ENCODE measurements at places on chromosomes 16 and 17.

DNA sequence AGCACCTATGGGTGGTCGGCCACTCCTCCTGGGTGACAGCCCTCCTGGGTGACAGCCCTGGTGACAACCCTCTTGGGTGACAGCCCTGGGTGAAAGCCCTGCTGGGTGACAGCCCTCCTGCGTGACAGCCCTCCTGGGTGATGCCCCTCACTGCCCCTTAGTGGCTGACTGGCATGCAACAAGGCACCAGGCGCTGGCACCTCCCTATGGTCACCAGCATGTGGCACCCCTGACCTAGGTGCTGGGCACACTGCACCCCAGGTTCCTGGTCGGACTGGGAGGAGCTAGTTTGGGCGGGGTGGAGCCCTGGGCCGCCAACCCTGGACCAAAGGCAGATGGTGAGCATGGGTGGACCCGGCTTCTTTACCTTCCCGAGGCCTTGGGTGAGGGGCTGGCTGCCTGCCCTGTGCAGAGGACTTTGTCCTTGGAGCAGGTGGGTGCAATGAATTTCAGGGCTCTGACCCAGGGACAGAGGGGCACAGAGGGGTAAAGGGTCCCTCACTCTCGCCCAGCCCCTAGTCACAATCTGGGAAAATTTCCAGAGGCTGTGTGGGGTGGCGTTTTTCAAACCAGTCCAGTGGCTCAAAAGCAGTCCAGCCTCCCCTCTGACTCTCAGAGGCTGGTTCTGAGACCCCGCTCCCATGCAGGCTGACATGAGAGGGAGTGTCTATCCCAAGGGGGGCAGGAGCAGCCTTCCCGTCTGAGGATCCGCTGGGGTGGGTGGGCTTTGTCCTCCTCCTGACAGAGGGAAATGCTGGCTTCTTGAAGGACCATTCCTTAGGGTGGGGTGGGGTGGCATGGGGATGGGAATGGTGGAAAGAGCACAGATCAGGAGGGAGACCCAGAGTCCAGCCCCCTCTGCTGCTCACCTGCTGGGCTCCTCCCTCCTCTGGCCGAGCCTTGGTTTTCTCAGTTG is 25.9 kb upstream of the TNFRSF13B start:
- DNase-seq, result no peak

- DNase-seq, result peak; percentile 44
Measured at GRCh38 chr17:55356434-55357328, 65.0 kb downstream of the MMD start.

DNA sequence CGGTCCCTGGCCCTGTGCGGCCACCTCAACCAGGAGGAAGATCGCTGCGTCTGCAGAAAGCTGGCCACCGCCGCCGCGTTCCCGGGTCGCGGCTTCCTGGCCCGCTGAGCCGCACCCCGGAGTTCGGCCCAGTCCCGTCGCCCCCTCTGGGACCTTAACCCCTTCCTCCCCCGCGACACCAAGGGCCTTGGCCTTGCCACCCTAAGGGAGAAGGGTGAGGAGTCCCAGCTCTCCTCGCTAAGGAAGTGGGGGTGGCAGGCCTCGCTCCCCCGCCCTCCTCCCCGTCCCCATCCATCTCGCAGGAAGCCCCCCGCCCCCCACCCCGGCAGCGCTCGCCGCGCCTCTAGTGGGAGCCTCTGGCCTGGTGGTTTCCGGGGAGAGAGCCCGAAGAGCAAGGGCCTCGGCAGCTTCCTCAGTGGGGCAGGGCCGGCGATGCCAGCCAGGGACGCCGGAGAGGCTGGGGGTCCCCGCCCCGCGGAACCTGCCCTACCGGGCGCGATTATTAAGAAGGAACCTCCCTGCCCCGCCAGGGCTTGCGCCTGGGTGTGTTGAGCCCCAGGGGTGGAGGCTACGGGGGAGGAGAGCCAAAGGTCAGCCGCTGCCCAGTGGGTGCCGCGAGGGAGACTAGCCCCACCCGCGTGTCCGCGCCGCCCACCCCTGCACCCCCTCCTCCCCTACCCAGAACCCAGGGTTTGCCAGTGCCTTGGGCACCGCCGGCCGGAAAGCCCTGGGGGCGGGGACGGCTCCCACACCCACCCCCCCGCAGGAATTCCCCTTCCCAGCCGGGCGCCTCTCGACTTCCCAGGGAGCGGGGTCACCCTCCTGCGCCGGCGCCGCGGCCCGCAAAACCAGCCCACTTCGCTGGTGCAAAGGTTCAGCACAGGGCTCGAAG is 6.8 kb downstream of the CBX4 start:
- peak; percentile 38 for DNase-seq

GRCh38 chr16:29857133-29857760 is 5.8 kb downstream of the CDIPT start:
- DNase-seq, result no peak
